ENCODE measurements at places on chromosomes 1 and 21. TPM values are rescaled to one million over a fixed set of nuclear protein-coding genes. Genes with fewer than 3 reads are reported as not detected.

The CLCNKB gene
- 0.39 TPM for total RNA-seq

GRCh38 chr1:94909486-94909885, 17.4 kb downstream of the CNN3 start:
- no peak for DNase-seq

The TMCO1 gene
- 56.8 TPM for total RNA-seq

DNA sequence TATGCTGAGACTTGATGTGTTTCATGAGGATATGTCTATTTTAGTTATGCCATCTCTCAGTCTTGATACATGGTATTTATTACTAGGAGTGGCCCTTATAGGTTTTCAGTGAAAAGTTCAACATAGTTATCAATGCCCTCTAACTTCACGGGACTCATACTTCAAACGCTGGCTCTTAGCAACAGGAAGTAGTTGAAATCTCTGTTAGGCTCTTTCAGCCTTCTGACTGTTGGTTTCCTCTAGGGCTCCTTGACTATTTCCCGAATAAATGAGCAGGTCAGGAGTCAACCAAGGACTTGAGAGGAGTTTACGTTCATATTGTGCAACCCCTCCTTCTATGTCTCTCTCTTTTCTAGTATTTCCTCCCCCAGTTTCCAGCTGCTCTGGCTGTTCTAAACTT, 141.8 kb downstream of the RGS7 start:
- DNase-seq = no peak

The SLC25A34 gene
- 4.3 TPM for total RNA-seq

The NR5A2 gene
- 10.3 TPM for total RNA-seq

- DNase-seq = peak; percentile 49
Observed at GRCh38 chr1:63902844-63903589, 129.2 kb downstream of the ROR1 start.

DNA sequence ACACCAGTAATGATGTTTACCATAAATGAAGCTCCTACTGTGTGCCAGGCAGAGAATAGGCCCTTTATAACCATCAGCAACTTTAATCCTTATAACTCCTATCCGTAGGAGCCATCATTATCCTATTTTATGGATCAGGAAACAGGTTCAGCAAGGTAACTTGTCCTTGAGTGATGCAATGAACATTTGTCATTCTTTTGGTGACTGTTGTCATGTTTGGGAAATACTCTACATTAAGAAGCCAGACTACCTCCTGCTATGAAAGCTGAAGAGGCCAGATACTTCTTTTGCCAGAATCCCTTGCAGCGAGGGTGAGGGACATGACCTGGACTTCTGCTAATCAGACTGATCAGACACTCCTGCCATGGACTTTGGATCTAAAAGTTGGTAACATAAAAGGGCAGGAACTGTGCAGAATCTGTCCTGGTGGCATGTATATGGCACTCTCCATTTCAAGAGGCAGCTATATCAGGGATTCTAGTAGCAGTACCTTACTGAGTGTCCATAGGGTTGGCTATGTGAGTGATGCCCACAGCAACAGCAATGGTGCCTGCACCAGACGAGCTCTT, 33.1 kb upstream of the SRRM1 start:
- DNase-seq = no peak

- DNase-seq = no peak
Observed at GRCh38 chr1:202967684-202968281, 726 bp upstream of the CYB5R1 start.

DNA sequence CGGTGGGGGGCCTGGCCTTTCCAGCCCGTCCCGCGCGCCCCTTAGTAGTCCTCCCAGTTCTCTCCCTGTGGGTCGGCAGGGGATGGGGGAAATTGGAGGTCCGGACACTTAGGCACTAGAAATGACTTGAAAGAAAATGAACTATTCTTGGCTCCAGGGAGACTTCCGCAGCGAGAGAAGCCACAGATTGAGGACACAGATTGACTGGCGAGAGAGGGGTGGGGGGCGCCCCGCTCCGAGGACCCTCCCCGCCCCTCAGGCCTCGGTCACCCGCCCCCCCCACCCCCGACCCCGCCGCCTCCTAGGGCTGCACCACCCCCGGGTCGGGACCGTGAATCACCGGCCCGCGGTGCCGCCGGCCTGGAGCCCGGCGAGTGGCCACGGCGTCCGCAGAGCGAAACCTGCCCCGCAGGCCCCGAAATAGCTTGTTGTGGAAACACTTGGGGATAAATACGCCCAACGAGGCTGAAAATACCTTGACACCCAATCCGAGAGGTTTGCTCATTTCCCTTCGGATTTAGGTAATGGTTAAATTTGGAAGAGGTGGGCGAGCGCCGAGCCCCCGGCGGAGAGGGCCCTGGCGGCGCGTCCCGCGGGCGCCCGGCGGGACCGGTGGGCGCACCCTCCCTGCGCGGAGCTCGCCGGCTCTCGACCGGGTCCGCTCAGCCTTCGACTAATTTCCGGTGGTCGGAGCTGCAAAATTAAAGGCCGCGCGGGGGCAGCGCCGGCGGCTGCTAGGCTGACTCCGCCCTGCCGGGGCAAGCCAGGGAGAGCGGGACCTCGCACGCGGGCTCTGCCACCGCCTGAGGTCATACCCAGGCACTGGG, at the start of gene GFI1:
GFI1 (minus strand) TSS at position 675 of the 827 bp plus-strand sequence. CDS start 3,438 bp downstream, outside the sequence.
- no peak for DNase-seq

The CRYBG2 gene
- total RNA-seq = 0.27 TPM

- no peak for DNase-seq
Observed at GRCh38 chr1:154129391-154129970, 25.4 kb downstream of the NUP210L start.

DNA sequence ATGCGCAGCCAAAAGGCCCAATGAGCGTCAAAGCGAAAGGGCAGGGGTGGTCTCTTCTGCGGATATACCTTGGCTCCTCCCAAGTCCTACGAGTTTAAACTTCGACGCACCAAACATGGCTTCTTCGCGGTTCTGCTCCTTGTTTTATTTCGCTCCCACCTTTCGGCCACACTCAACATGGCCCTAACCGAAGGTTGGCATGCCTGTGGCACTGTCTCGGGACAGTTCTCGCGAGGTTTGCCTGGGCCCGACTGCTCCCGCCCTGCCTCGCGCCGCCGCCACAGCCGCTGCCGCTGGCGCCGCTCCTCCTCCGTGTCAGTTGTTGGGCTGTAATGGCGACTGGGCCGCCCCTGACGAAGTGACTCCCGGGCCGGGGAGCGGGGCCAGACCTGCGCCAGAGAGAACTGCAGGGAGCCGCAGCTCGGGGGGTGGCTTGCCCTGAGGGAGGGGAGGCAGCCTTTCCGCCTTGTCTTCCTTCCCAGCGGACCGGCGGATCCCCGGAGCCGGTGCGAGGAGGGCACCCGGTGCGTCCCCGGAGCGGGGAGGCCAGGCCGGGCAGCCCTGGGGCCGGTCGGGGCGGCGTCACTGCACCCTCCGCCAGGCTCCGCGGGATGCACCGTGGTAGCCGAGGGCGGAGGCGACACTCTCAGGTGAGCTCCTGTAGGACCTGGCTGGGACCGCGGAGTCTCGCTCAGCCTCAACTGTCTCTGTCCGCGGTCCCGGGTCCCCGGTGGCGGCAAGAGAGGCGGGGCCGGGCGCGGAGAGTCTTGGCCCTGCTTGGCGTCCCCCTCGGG, at the start of gene CEP350:
CEP350 (plus strand) TSS at position 318 of the 794 bp plus-strand sequence. CDS start 31,372 bp downstream, outside the sequence.
- DNase-seq = peak; percentile 99

- DNase-seq = peak; percentile 50
Observed at GRCh38 chr1:28971980-28972771, 57.8 kb downstream of the EPB41 start.

DNA sequence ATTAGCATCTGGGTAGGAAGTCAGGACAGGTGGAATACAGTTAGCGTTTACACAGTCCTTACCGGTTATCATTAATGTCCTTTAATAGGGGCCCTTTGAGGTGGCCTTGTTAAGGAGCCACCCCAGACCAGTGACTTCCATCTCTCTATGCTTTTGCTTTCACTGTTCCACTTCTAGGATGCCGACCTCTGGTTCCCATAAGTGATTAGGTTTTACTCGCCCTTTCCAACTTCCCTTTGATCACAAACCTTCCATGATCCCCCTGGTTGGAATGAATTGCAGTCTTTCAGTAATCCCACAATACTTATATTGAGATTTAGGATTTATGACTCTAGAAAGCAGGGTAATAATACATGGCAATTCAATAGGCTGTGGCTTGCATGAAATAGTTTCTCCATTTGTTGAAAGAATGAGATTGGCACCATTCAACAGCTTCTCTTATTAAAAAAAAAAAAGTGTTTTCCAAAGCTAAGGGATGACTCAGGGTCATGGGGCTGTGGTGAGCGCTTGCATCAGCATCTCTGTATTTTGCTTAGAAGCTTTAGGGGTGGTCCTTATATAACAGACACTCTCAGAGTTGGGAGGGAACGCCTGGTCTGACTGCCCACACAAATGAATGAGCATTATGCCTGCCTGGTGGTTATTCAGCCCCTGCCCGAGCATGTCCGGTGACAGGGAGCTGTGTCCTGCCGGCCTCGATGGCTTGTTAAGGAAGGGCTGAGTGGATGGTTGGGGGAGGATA, 110.5 kb downstream of the CNIH3 start:
- DNase-seq = peak; percentile 71

The USP33 gene
- total RNA-seq = 58.2 TPM

DNA sequence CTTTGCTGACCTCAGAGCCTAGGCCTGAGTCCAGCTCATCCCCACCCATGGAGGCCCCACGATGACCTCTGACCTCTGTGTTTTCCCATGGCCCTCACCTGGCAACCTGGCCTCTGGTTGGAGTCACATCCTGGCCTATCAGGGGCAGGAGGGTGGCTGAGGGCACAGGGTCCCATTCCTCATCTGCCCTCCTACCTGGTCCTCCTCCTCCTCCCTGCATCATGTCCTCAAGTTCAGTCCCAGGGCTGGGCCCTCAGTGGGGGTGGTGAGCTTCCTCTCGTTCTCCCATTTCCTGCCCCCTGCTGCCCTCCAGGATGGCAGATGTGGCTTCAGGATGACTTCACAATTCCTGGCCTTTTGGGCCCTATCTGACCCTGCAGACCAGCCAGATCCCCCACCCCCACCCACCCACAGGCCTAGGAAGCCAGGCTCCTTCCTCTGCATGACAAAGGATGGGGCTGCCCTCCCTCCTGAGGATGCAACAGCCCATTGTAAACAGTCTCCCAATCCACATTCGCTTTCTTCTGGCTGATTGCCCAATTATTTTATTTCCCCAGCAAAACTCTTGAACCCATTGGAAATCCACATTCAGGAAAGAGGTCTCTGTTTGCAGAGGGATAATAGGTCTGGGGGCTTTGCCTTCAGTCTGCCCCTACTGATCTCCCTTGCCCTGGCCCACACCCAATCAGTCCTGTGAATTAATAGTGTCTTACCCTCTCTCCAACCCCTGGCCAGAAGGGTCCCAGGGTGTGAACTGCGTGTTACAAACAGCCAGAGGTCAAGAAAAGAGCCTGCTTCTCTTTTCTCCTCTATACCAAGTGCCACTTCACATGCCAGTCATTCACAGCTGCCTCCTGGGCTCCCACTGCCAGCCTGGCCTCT, 10.3 kb upstream of the LEFTY1 start:
- no peak for DNase-seq

DNA sequence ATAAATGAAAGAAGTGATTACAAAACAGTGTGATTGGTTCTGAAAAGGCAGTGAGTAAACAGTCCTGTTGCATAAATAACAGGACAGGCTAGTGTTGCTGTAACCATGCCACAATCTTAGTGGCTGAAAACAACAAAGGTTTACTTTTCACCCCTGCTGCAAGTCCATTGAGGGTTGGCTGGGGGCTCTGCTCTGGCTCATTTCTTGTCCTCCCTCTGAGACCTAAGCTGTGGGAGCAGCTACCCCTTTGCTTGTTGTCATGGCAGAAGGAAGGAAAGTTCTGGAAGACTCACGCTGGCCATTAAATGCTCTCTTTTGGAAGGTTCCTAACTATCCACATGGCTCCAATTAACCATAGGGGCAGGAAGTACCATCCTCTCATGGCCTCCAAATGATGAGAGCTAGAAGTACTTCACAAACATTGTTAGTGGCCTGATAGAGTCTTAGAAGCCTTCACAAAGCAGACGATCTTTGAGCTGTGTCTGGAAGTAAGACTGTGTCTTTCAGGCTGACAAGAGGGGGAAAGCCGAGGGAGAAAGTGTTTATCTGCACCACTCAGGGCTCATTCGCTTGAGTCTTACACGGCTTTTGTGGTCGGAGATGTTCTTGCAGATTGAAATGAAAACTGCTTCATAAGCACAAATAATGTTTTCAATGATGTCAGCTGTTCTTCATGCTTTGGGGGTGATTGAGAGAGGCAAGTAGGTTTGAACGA, 11.9 kb downstream of the RCSD1 start:
- DNase-seq = no peak
